ENCODE measurements at places on chromosomes 11 and 22.

DNA sequence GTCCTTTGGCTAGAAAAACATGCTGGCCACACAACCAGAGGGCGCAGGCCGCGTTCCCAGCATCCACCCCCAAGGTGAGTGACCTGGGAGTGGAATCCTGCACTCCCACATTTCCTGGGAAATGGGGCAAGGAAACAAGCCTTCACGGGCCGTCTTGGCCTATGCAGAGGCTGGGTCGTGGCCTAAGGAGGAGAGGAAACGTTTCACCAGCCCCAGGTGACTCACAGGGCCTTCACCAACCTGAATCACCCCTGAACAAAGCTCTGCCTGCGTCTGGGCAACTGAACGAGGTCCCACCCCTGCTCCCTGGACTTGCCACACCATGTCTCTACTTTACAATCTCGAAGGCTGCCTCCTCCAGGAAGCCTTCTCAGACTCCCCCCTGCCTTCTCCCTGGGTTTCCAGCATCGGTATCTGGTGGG is 13.2 kb downstream of the MYH9 start:
- no peak for DNase-seq

GRCh38 chr11:61035526-61035835 is 64.0 kb downstream of the CD6 start:
- no peak for DNase-seq

GRCh38 chr11:82978422-82979099 is 77.0 kb downstream of the DDIAS start:
- DNase-seq = no peak

DNA sequence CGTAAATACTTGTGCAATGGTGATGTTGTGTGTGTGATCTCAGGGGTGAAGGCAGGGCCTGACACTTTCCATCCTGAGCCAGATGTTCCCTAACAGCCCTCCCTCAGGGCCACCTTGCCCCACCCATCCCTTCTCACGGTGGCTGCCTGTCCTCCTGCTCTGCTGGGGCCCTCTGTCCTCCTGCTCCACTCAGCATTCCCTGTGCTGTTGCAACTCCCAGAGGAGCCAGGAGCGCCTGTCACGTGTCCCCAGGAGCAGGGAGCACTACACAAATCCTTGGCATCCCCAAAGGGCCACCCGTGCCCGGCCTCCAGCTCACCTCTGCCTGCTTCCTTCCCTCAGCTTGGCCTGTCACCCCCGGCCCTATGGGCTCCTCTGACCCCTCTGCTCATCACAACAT is 10.2 kb upstream of the CSNK1E start:
- no peak for DNase-seq

DNA sequence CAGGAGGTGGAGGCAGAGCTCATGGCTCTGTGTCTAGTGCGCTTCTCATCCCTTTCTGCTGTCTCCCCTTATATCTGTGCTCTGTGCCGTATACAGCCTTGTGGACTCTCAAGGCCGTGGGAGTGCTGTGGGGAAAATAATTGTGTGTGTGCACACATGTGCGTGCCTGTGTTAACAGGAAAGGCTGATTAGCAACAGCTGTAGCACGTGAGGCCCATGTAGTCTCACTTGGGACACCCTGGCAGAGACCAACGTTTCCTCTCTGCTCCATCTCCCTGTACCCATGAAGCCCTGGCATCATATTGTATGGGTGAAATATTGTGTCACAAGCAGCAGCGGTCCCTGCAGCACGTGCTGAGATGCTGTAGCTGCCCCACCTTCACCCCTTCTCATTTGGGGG is 109.3 kb downstream of the LRRC32 start:
- no peak for DNase-seq

DNA sequence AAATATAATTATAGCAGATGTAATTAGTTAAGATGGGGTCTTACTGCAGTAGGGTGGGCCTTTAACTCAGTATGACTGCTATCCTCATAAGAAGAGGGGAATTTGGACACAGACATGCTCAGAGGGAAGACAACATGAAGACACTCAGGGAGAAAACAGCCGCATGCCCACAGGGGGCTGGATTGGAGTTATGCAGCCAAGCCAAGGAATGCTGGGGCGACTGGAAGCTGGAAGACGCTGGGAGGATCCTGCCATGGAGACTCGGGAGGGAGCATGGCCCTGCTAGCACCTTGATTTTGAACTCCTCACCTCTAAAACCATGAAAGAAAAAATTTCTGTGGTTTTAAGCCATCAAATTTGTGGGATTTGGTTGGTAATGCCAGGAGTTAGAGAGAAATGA is 40.9 kb downstream of the PANX1 start:
- no peak for DNase-seq

Data from neuronal stem cell (in vitro differentiated cells).